ENCODE measurements at places on chromosomes 6 and 20.

- H3K27ac ChIP-seq: no peak overlapping the region
- no peaks in the 10 kb centered on the region for H3K27me3 ChIP-seq
These were observed 46.4 kb downstream of the SPATA2 start for GRCh38 chr20:49868964-49869363.

DNA sequence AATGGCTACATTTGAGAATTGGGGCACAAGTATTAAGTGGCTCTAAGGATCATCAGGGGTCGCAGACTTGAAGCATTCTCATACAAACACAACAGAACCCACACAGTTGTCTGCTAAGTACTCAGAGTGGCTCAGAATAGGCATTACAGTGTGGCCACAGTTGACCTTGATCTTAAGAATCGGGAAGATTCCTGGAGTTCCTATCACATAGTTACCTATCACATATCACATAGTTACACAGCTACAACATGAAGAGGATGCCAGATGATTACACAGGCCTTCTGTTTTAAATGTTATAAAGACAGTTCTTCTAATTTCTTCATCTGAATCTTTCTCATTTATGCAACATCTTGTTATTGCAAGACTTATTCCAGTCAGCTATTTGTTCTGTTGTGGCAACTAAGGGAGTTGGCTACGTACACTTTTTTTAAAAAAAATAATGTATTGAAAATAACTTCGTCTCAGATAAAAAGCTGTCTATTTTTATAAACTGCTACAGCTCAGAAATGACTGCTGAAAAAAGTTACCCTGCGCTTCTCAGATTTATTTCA is 129.0 kb downstream of the REV3L start:
- no peaks in the 10 kb centered on the region for H3K27me3 ChIP-seq
- DNase-seq: no peak
- no peak overlapping the region for H3K27ac ChIP-seq
- no peaks in the 10 kb centered on the region for H3K4me1 ChIP-seq

DNA sequence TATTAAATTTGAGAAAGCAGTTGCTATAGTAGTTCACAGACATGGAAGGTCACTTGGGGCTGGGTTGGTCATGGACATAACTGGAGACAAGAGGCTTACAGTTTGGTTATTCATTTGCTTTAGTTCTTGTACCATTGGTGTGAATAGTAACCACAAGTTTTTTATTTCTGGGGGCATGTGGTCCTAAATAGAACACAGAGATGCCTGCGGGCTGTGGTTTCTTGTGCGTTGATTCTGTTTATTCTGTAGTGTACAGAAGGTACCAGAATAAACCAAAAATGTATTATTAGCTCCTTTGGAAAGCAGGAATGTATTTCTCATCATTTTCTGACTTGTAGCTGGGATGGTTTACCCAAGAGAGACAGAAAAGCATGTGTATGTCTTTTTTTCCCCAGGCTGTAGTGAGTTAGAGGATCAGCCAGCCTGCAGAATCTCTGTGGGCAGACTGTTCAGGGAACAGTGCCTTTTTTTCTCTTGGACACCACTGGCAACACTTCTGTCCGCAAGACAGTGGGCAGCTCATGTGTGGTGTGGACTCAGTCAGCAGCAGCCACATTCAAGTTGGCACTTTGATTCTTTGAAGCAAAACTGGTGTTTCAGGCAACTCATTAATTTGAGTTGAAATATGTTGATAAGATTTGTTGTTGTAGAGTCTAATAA is 122.1 kb downstream of the LRRC1 start:
- no peak overlapping the region for H3K4me3 ChIP-seq
- H3K36me3 ChIP-seq: no peaks in the 10 kb centered on the region
- H3K4me1 ChIP-seq: no peaks in the 10 kb centered on the region
- no peak overlapping the region for H3K27ac ChIP-seq

GRCh38 chr20:14406495-14406894 is 69.1 kb upstream of the FLRT3 start:
- no peak overlapping the region for H3K27ac ChIP-seq
- H3K27me3 ChIP-seq: no peaks in the 10 kb centered on the region
- H3K36me3 ChIP-seq: no peaks in the 10 kb centered on the region
- H3K4me1 ChIP-seq: no peaks in the 10 kb centered on the region
- no peak overlapping the region for H3K4me3 ChIP-seq

GRCh38 chr20:44532259-44532980 is 10.6 kb upstream of the SERINC3 start:
- no peaks in the 10 kb centered on the region for H3K4me1 ChIP-seq
- no peaks in the 10 kb centered on the region for H3K27me3 ChIP-seq
- peak overlapping the region; percentile 87 for H3K27ac ChIP-seq
- peak; percentile 46 for DNase-seq
- H3K36me3 ChIP-seq: no peaks in the 10 kb centered on the region

DNA sequence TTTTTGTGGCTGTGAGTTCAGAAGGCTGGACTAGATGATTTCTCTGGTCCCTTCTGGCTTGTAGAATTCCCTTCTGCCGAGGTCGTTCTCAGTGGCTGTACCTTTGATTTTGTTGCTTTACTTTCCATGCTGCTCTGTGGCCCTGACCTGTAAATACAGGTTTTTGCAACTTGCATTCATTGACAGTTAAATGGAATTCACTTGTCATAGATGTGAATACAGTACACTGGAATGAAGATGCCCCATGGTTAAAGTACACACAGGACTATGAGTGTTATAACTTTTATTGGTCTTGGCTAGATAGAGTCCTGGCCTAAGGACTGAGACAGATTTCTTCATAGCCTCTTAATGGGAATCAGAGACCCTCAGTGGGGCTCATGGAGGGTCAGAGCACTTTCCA is 12.9 kb upstream of the EFCAB8 start:
- no peaks in the 10 kb centered on the region for H3K27me3 ChIP-seq

DNA sequence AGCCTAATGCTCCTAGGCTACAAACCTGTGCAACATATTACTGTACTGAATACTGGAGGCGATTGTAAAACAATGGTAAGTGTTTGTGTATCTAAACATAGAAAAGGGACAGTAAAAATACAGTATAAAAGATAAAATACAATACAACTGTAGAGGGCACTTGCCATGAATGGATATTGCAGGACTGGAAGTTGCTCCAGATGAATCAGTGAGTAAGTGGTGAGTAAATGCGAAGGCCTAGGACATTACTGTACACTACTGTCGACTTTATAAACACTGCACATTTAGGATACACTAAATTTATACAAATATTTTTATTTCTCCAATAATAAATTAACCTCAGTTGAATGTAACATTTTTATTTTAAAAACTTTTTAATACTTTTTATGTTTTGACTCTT is 485.0 kb downstream of the MMUT start:
- DNase-seq: no peak
- H3K4me3 ChIP-seq: no peak overlapping the region
- no peaks in the 10 kb centered on the region for H3K4me1 ChIP-seq
- no peaks in the 10 kb centered on the region for H3K27me3 ChIP-seq
- no peak overlapping the region for H3K27ac ChIP-seq
- H3K36me3 ChIP-seq: no peaks in the 10 kb centered on the region

DNA sequence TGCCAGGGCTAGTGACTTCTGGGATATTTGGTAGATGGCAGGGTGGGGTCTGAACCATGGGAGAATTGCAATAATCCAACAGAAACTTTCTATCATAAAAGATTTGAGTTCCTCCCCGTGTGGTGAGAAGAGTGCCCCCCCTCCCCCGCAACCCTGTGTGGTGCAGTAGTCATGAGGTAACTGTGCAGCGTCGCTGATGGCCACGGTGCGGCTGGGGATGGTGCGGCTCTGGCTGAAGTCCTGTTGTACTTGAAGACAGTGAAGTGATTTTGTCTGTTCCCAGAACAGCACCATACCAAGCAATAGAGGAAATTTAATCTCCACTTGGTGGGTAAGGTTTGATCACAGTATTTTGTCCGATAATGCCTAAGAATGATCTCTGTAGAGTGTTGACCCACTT is 654.8 kb upstream of the POU3F2 start:
- H3K27ac ChIP-seq: no peak overlapping the region
- no peak overlapping the region for H3K4me3 ChIP-seq
- no peaks in the 10 kb centered on the region for H3K36me3 ChIP-seq
- DNase-seq: no peak
- no peaks in the 10 kb centered on the region for H3K27me3 ChIP-seq
- no peaks in the 10 kb centered on the region for H3K4me1 ChIP-seq

DNA sequence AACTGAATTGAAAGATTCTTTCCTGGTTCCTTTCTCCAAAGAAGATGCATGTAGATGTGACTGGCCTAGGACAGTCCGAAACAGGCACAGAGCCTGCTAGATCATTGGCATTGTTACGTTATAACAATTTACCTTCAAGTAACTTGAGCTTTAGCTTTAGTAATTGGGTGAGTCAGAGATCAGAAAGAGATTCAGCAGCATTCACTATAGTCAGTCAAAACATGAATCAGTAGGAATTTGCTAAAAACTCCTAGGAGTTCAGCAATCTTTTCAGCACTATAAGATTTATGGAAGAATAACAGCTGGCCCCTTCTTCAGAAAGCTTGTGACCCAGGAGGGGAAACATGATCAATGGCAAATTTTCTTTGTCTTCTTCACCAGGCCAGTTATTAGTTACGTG is 281.7 kb upstream of the PRDM1 start:
- no peak for DNase-seq
- H3K27me3 ChIP-seq: no peaks in the 10 kb centered on the region
- H3K36me3 ChIP-seq: no peaks in the 10 kb centered on the region
- no peaks in the 10 kb centered on the region for H3K4me1 ChIP-seq
- H3K27ac ChIP-seq: peak overlapping the region; percentile 59
- no peak overlapping the region for H3K4me3 ChIP-seq

GRCh38 chr6:37540390-37540789 is 40.7 kb upstream of the CCDC167 start:
- no peak for DNase-seq
- no peaks in the 10 kb centered on the region for H3K27me3 ChIP-seq
- no peaks in the 10 kb centered on the region for H3K4me1 ChIP-seq
- no peak overlapping the region for H3K4me3 ChIP-seq
- no peaks in the 10 kb centered on the region for H3K36me3 ChIP-seq

GRCh38 chr6:75230484-75231325 is 12.9 kb downstream of the COX7A2 start:
- H3K36me3 ChIP-seq: no peaks in the 10 kb centered on the region
- DNase-seq: no peak
- H3K4me3 ChIP-seq: no peak overlapping the region
- H3K27ac ChIP-seq: no peak overlapping the region

DNA sequence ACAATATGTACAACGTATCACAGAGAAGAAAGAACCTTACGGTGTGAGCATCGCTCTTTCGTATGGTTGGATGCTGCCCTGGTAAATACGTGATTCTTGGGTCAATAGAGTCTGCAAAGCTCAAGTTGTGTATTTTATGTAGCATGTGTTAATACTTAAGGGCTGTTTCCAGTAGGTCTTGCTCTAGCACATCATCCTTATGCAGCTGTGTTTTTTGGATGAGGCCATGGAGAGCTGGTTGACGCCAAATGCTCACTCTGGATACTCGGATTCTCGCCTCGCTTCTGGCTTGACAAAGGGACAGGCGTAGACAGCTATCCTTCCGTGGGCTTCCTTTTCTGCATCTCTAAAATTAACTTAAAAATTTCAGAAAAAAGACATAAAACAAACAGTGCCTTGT is 38.9 kb downstream of the SNRNP48 start:
- no peak overlapping the region for H3K4me3 ChIP-seq
- no peaks in the 10 kb centered on the region for H3K27me3 ChIP-seq
- no peaks in the 10 kb centered on the region for H3K4me1 ChIP-seq
- DNase-seq: no peak

DNA sequence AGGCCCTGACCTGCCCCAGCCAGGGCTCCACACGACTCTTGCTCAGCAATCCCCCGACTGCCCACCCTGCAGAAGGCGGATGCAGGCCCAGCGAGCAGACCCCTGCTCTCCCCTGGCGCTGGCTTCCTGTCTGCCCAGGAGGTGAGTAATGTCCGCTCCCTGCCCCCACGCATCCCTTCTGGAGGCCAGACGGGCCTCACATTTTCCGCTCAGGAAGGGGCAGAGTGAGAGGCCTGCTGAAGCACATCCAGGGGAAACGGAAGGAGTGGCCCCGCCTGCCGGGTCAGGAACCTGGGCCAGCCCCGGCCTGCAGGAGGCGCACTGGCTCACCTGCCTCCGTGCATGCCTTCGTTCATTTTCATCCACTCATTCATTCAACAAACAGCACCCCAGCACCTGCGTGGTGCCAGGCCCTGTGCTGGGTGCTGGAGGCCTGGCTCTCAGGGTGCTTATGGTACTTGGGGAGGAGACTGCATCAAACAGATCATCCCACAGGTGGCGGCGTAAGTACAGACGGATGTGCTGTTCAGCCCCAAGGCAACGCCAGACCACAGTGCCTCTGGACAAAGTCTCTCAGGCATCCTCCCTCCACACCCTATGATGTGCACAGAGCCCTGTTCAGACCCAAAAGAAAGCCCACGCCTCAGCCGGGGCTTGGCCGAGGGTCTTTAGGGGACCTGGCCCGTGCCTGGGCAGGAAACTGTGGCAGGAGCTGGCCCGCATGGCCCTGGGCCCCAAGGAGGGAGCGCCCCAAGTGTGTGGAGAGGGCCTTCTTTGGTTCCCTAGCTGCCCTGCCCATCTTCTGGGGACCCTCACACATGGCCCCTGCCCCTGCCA is 112.1 kb downstream of the ASXL1 start:
- DNase-seq: no peak
- no peak overlapping the region for H3K4me3 ChIP-seq
- H3K27ac ChIP-seq: peak overlapping the region; percentile 35
- no peaks in the 10 kb centered on the region for H3K27me3 ChIP-seq

- H3K4me3 ChIP-seq: peak overlapping the region; percentile 44
- H3K27me3 ChIP-seq: no peaks in the 10 kb centered on the region
- H3K27ac ChIP-seq: peak overlapping the region; percentile 99
- H3K4me1 ChIP-seq: peaks cover 4% of the 10 kb centered on the region
- no peaks in the 10 kb centered on the region for H3K36me3 ChIP-seq
- no peak for DNase-seq
These were observed 7.1 kb downstream of the ESR1 start for GRCh38 chr6:151814614-151815013.

- no peak for DNase-seq
- no peak overlapping the region for H3K27ac ChIP-seq
- H3K4me3 ChIP-seq: no peak overlapping the region
- no peaks in the 10 kb centered on the region for H3K27me3 ChIP-seq
- peaks cover 4% of the 10 kb centered on the region for H3K4me1 ChIP-seq
- no peaks in the 10 kb centered on the region for H3K36me3 ChIP-seq
These were observed 24.9 kb downstream of the ZNF292 start for GRCh38 chr6:87180105-87180728.

GRCh38 chr6:131937703-131938631 is 13.2 kb downstream of the CCN2 start:
- H3K4me1 ChIP-seq: no peaks in the 10 kb centered on the region
- no peaks in the 10 kb centered on the region for H3K36me3 ChIP-seq
- DNase-seq: peak; percentile 35
- H3K27me3 ChIP-seq: no peaks in the 10 kb centered on the region
- no peak overlapping the region for H3K4me3 ChIP-seq
- H3K27ac ChIP-seq: peak overlapping the region; percentile 64

All from uterus (tissue), 4 donors.